ENCODE measurements at places on chromosomes 6 and 20.
A peak's percentile ranks its signal among the peaks of the same experiment; 100 is the strongest.

DNA sequence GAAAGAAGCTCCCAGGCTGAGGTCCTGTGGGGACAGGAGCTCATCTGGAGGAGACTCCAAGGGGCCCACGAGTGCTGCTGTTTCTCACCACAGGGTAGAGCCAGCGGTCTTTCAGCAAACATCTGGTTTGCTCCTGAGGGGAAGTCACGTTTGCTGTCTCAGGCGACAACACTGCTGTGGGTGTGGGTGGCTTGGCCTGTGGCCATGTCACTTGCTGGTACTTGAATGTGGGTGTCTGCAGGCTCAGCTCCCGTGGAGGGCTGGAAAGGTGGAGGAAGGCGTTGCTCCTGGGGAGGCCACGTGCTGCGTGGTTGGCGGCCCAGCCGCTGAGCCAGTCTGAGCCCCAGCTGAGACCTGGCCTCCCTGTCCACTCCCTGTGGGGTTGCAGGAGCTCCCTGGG, 52.8 kb upstream of the MPC1 start:
- no peak overlapping the region for H3K27ac ChIP-seq
- H3K36me3 ChIP-seq = peaks cover 9% of the 10 kb centered on the region
- H3K4me3 ChIP-seq = no peak overlapping the region
- no peaks in the 10 kb centered on the region for H3K4me1 ChIP-seq
- H3K27me3 ChIP-seq = peaks cover 16% of the 10 kb centered on the region

DNA sequence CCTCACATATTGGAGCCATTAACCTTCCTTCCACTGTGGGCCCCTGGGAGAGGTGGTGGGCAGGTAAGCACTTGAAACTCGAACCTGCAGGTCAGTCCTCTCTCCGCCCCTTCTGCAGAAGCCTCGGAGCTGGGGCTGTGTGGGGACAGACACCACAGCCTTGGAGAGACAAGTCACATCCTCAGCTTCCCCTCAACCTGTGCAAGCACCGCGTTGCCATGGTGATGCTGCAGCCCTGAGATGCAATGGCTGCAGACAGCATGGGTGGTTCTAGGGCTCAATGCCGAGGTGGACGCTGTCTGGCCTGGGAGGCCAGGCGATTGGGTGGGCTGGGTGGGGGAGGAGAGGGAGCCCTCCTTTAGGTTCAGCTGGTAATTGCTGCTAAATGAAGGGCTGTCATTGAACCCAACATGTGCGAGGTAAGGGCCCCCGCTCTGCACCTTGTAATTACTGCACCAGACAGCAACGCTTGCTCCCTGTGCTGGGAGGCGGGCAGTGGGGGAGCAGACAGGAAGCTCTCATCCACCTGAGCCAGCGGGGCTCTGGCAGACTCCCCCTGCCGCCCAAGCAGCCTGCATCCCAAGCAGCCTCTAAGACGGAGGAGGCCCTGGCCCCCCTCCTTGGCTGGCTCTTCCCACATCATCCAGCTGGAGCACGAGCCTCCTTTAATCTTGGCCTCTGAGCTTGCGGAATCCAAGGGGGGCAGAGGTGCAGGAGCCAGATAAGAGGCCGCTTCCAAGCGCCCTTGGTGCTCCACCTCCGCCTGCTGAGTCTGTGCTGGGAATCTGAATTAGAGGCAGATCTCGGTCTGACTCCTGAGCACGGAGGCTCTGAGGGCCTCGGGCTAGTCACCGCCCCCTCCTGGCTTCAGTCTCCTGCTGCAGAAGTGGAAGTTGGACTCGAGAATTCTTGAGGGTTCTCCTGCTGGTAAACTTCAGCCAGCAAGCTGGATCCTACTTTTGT, 39.8 kb upstream of the CDH22 start:
- H3K4me3 ChIP-seq = no peak overlapping the region
- no peaks in the 10 kb centered on the region for H3K27me3 ChIP-seq
- ATAC-seq = no peak

- H3K4me1 ChIP-seq = no peaks in the 10 kb centered on the region
- no peaks in the 10 kb centered on the region for H3K36me3 ChIP-seq
- no peak overlapping the region for H3K4me3 ChIP-seq
Observed at GRCh38 chr6:127775371-127775770, 125.5 kb downstream of the THEMIS start.

- peaks cover 21% of the 10 kb centered on the region for H3K36me3 ChIP-seq
- H3K4me1 ChIP-seq = peaks cover 29% of the 10 kb centered on the region
- H3K27ac ChIP-seq = peak overlapping the region; percentile 84
- peak; percentile 55 for ATAC-seq
- no peaks in the 10 kb centered on the region for H3K27me3 ChIP-seq
Observed at GRCh38 chr20:47620808-47621805, 119.4 kb downstream of the NCOA3 start.

DNA sequence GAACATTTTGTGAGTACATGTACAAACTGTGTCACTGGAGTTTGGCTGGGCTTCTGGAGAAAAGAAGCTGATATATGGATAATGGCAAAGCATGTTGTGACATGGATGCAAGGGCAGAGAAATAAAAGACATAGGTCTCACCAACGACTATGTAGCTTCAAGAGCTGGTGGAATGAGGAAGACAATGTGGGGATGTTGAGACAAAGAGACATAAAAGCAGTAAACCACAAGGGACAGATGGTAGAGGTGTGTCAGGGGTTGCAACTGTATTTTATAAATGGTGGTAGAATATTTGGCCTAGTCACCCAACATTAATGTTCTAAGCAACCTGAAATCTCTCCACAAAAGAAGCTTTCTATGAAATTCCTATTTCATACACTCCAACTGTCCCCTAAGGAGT, 199.0 kb downstream of the KCNQ5 start:
- no peak for ATAC-seq
- peaks cover 8% of the 10 kb centered on the region for H3K36me3 ChIP-seq
- no peaks in the 10 kb centered on the region for H3K27me3 ChIP-seq
- H3K4me3 ChIP-seq = no peak overlapping the region
- H3K4me1 ChIP-seq = peaks cover 12% of the 10 kb centered on the region

GRCh38 chr20:36836591-36837269, 39.2 kb upstream of the TLDC2 start:
- no peaks in the 10 kb centered on the region for H3K27me3 ChIP-seq
- peak; percentile 51 for ATAC-seq
- peak overlapping the region; percentile 65 for H3K4me3 ChIP-seq
- H3K27ac ChIP-seq = peak overlapping the region; percentile 83
- H3K36me3 ChIP-seq = peaks cover 16% of the 10 kb centered on the region
- H3K4me1 ChIP-seq = peaks cover 42% of the 10 kb centered on the region

DNA sequence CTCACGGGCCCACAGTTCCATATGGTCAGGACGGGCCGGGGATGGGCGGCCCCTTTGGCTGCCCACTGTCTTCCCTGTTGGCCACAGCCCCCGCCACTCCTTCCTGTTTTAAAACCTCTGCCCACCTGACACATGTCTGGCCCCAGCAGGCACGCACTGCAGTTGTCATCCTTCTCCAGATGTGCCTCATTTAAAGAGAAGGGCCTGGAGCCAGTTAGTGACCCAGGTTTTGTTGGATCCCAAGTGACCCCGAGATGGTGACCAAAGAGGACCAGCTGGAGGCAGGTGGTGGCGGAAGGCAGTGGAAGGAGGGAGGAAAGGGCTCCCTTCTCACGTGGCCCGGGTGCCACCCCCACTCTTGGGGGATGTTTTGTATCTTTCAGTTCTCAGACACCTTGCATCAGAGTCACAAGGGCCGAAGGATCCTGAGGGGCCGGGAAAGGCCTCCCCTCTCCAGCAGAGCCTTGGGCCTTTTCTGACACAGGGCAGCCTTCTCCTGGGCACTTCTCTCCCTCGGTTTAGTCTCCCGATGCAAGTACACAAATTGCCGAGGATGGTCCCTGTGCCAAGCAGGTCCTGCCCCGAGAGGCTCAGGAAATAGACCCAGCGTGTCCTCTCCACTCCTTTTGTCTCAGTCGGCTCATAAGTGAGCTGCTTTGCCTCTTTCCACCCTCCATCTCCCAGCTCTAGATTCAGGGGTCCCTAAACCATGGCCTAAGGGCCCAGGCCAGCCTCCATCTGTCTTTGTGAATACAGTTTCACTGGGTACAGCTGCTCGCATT, 117.6 kb downstream of the SULF2 start:
- no peak overlapping the region for H3K27ac ChIP-seq
- no peak for ATAC-seq
- no peaks in the 10 kb centered on the region for H3K27me3 ChIP-seq
- H3K4me1 ChIP-seq = peaks cover 38% of the 10 kb centered on the region

GRCh38 chr6:50276771-50277261, 227.1 kb upstream of the DEFB112 start:
- H3K4me3 ChIP-seq = no peak overlapping the region
- no peaks in the 10 kb centered on the region for H3K27me3 ChIP-seq
- H3K36me3 ChIP-seq = no peaks in the 10 kb centered on the region
- ATAC-seq = no peak
- no peaks in the 10 kb centered on the region for H3K4me1 ChIP-seq
- no peak overlapping the region for H3K27ac ChIP-seq

GRCh38 chr20:44597930-44598329, 15.6 kb downstream of the PKIG start:
- H3K27ac ChIP-seq = no peak overlapping the region
- H3K36me3 ChIP-seq = peaks cover 36% of the 10 kb centered on the region
- no peaks in the 10 kb centered on the region for H3K27me3 ChIP-seq
- peaks cover 58% of the 10 kb centered on the region for H3K4me1 ChIP-seq
- H3K4me3 ChIP-seq = peak overlapping the region; percentile 78

- H3K36me3 ChIP-seq = no peaks in the 10 kb centered on the region
- no peak overlapping the region for H3K4me3 ChIP-seq
- ATAC-seq = no peak
Observed at GRCh38 chr6:52417675-52418111, 2.4 kb upstream of the EFHC1 start.

GRCh38 chr20:24235296-24236175, 233.9 kb upstream of the SYNDIG1 start:
- no peaks in the 10 kb centered on the region for H3K27me3 ChIP-seq
- ATAC-seq = no peak
- H3K36me3 ChIP-seq = no peaks in the 10 kb centered on the region
- no peaks in the 10 kb centered on the region for H3K4me1 ChIP-seq

- H3K4me3 ChIP-seq = no peak overlapping the region
- H3K27me3 ChIP-seq = no peaks in the 10 kb centered on the region
- peaks cover 78% of the 10 kb centered on the region for H3K36me3 ChIP-seq
Observed at GRCh38 chr6:160040055-160040454, 71.2 kb downstream of the IGF2R start.

- peaks cover 45% of the 10 kb centered on the region for H3K36me3 ChIP-seq
- no peaks in the 10 kb centered on the region for H3K27me3 ChIP-seq
- no peak for ATAC-seq
- no peak overlapping the region for H3K4me3 ChIP-seq
Observed at GRCh38 chr20:16432466-16433292, 140.6 kb downstream of the KIF16B start.

GRCh38 chr6:125945378-125946141, 11.0 kb upstream of the HINT3 start:
- H3K27ac ChIP-seq = no peak overlapping the region
- no peak overlapping the region for H3K4me3 ChIP-seq
- ATAC-seq = no peak
- H3K4me1 ChIP-seq = no peaks in the 10 kb centered on the region

GRCh38 chr20:57055345-57055744, 211.1 kb downstream of the BMP7 start:
- no peak for ATAC-seq
- H3K36me3 ChIP-seq = no peaks in the 10 kb centered on the region
- H3K27ac ChIP-seq = no peak overlapping the region

GRCh38 chr6:5878792-5879191, 127.9 kb downstream of the NRN1 start:
- no peaks in the 10 kb centered on the region for H3K36me3 ChIP-seq
- H3K4me3 ChIP-seq = no peak overlapping the region
- peak; percentile 55 for ATAC-seq
- H3K27ac ChIP-seq = no peak overlapping the region
- no peaks in the 10 kb centered on the region for H3K4me1 ChIP-seq

GRCh38 chr20:60817891-60818290, 434.2 kb upstream of the CDH4 start:
- no peak overlapping the region for H3K4me3 ChIP-seq
- no peaks in the 10 kb centered on the region for H3K4me1 ChIP-seq
- no peaks in the 10 kb centered on the region for H3K36me3 ChIP-seq
- H3K27me3 ChIP-seq = no peaks in the 10 kb centered on the region
- no peak for ATAC-seq
- no peak overlapping the region for H3K27ac ChIP-seq

DNA sequence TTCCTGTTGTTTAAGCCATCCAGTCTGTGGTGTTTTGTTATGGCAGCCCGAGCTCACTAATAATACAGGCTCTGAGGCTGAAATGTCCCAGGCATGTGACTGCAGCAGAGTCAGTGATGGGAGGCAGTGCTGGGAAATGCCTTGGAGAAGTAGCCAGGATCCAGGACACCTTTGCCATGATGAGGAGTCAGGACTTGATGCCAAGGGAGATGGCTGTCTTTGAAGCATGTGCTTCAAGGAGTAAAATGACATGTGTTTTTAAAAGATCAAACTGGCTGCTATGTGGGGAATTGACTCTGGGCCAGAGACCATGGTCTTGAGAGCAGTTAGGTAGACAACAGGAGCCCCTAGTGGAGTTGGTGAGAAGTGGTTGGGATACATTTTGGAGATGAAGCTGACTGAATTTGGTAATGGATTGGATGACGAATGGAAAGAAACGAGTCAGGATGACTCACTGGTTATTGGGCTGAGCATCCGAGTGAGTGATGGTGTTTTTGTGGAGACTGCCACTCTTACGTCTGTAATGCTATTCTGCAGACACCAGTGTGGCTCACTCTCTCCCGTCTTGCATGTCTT, 322.2 kb downstream of the PLCB1 start:
- peak; percentile 32 for ATAC-seq
- peaks cover 10% of the 10 kb centered on the region for H3K27me3 ChIP-seq

- peaks cover 27% of the 10 kb centered on the region for H3K4me1 ChIP-seq
- no peaks in the 10 kb centered on the region for H3K36me3 ChIP-seq
- H3K4me3 ChIP-seq = peak overlapping the region; percentile 58
- peak; percentile 86 for ATAC-seq
- peaks cover 8% of the 10 kb centered on the region for H3K27me3 ChIP-seq
Observed at GRCh38 chr20:62740286-62741141, 31.9 kb downstream of the NTSR1 start.

- no peak for ATAC-seq
- no peak overlapping the region for H3K27ac ChIP-seq
Observed at GRCh38 chr6:15689586-15690482, 27.0 kb upstream of the DTNBP1 start.

Measured in stimulated activated memory B cell treated with anti-CD40 and anti-IgM and Interleukin-4, amounts not matched to agents 10 μg/mL and 1 μg/mL and 100 μg/mL, for 72 hours (primary cell).